ENCODE measurements at places on chromosomes 2 and 18. TPM values are rescaled to one million over a fixed set of nuclear protein-coding genes. Genes with fewer than 3 reads are reported as not detected.

GRCh38 chr2:219252900-219253752, at the start of gene TUBA4B:
Gene TUBA4B, plus strand, starts transcription at chr2:219253243. Its CDS starts 165 bp downstream, at chr2:219253408.
- peak; percentile 78 for DNase-seq

Gene LOXHD1
- 0.27 TPM for total RNA-seq

DNA sequence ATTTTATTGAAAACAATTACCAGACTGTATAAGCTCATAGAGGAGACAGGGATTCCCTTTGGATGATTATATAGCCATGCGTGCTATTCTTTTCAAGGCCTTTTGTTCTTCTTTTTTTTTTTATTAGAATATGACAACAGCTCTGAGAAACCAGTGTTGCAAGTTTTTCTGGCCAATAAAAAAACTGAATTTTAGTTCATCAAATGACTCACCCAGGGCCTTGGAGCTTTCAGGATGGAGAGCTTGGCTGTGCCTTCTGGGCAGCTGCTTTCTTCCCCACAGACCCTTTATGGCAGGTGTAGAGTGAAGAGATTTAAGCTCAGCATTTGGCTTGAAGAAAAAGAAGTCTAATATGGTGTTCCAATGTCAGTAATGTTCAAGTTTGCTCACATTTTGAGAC, 497.9 kb upstream of the FANCL start:
- DNase-seq: no peak

Gene VSNL1
- 1.1 TPM for total RNA-seq

Data from sigmoid colon (tissue), 7 donors.